ENCODE measurements at places on chromosomes 12 and 14.

GRCh38 chr12:24175284-24175683 lies 225.8 kb upstream of the SOX5 start:
- no peak for DNase-seq

GRCh38 chr12:12717586-12718380 lies 615 bp downstream of the CDKN1B start:
- no peak for DNase-seq

DNA sequence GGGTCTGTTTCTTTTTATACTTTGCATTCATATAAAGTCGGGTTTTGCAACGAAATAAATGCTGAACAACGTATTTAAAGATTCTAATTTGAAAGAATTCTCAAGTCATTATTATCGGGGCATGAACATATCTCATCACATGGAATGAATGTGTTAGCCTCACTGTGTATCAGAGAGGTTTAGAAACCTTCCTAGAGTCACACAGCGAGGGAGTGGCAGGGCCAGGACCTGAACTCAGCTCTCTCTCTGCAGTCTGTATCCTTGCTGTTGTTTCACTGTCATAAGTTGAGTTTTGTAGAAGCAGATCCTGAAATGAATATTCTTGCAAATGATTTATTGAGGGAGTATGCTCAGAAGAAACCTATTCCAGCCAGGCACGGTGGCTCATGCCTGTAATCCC lies 209.2 kb upstream of the NOS1 start:
- DNase-seq = no peak

- DNase-seq = no peak
Observed at GRCh38 chr14:35890308-35890707, 64.2 kb downstream of the BRMS1L start.

DNA sequence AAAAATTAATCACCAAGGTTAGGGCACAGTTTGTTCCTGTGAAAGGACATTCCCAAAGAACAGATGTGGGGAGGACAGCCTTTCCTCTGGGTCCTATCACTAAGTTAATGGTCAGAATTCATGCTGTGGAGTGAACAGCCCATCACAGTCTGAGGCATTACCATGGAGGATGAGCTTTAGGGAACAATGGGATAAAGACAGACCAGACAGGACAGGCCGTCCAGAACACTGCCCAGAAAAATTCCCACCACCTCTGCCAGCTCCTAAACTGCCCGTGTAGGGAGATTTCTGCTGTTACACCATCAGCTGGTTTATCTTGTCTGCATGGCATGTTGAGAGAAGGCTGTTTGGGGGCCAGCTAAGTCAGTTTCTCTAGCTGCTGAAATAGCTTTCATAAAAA lies 49.6 kb upstream of the IFNG-AS1 start:
- DNase-seq = no peak
